ENCODE measurements at places on chromosomes 12 and 14.

- no peak for DNase-seq
Observed at GRCh38 chr12:49121047-49121696, 10.0 kb downstream of the TUBA1B start.

DNA sequence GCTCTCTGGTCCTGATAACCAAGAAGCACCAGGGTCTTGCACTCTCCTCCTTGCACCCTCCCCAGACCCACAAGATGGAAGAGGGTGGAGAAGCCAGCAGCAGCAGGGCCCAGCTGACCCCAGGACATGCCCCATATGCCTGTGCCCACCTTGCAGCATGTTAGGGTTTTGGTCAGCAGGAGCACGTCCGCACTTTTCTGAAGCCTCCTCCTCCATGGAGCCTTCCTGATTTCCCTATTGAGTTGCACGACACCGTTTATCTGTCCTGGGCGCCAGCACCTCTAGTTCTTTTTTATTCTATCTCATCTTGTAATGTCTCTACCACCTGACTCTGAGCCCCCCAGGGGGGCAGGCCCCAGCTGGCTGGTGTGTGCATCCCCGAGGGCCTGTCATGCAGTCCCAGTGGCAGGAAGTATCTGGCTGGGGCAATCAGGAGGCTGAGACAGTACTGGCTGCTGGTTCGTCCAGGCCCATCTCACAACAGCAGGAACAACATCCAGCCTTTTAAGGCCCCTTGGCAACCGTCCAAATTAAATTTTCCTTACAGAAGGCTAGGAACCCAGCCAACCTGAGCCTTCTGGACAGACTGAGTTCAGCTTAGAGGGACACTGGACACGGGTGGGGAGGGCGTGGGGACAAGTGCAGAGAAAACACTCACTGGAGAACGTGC is 39.6 kb downstream of the CCDC85C start:
- DNase-seq = no peak

GRCh38 chr14:106210650-106211049 is 684.3 kb downstream of the TMEM121 start:
- DNase-seq = no peak

DNA sequence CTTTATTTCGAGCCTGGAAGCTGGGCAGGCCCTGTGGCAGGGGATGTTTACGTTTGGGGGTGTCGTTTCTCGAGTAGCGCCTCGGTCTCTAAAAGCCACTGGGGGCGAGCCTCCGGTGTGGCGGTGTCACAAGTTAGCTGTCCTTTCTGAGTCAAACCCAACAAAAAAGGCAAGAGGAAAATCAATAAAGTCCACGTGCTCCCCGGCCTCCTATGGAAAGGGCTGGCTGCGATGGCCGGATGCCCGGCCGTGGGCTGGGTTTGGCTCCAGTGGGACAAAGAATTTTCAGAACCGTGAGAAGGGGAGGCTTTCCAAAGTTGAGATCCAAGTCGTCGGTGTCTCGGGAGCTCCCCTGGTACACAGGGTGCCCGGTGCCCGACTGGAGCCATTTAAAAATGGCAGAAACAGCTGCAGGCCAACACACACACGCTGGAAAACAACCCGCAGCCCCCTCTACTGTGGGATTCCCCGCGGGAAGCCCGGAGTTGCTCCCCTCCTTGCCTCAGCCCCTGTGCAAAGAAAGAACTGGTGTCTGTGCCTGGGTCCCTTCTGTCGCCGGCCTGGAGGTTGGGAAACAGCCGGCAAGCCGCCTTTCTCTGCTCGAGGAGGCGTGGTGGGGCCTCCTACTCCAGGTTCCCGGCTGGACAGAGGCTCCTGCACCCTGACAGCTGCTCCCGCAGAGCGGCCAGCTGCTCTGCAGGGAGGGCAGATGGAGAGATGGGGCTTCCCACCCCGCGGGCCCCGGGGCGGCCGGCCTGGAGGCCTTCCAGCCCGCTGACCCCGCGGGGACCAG is 1.9 kb downstream of the BCL7A start:
- no peak for DNase-seq

- no peak for DNase-seq
Observed at GRCh38 chr14:102043251-102044025, 43.4 kb downstream of the HSP90AA1 start.

DNA sequence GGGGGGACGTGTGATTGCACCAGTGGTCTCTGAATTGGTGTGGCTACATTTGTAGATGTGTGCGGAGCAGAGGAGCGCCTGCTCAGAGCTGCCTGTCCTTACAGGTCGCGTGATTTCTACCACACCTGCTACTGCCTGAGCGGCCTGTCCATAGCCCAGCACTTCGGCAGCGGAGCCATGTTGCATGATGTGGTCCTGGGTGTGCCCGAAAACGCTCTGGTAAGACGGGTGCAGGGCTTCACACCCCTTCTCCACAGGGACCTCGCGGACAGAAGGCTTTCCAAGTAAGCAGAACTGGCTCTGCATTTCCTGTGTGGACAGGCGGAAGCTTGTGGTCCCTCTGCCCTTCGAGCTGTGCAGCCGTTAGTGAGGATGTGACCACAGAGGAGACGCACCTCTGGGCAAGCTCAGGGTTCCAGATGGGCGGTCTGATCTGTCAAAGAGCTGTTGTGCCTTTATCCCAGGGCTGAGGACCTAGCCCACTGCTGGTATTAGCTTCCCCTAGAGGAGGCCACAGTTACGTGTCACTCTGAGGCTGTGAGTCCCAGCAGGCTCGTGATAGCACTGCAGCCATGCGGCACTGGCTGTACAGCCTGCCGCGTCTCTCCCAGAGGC is 47.7 kb downstream of the MAX start:
- no peak for DNase-seq

DNA sequence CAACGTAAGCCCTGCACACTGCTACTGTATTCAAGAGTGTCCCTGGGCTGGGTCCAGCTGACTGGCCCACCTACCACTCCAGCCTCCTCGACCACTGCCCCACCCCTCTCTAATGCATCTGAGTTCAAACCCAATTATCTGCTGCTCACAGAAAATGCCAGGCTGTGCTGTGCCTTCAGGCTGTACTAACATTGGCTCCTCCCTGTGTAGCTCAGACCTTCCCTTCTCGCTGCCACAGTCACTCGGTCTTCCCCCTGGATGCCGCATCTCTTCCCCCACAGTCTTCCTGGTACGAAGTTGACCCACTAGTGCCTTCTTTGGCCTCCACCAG is 12.1 kb downstream of the FICD start:
- no peak for DNase-seq

- no peak for DNase-seq
Observed at GRCh38 chr12:54413284-54414190, 5.5 kb downstream of the ITGA5 start.

DNA sequence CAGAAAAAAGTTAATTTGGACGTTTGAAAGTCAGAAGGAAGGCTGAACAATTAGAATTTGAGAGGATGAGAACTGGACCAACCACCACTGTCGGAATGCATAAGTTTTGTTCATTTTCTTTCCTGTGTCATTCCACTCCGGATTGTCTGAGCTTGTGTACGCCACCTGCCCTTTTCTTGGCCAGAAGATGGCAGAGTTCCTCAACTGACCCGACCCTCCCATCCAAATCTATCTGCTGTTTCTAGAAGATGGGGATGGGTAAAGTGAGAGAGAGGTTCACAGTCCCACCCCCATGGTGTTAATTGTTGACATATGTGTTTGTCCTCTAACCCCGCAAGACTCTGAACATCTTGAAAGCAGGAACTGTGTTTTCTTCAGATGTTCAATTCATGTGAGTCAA is 388.0 kb downstream of the VRK1 start:
- no peak for DNase-seq

DNA sequence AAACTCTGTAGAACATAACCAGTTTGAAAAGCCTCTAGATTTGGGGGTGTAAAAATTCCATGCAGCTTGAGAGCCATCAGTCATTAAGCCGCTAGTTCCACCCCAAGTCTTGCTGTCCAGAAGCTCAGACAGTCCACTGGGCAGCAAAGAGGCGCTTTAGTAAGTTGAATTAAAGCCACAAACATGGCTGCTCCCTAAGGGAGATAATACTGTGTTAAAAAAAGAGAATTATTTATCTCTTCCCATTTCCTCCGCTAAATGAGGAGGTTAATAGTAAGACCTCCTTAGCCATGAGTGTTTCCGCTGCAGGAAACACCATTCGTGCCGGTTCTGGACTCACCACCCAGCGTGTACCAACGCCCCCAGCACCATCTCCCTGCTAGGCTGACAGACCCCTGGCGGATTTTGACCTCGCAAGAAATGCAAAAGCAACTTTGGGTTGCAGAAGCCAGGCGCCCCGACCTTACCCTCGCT is 536 bp downstream of the TM7SF3 start:
- DNase-seq = no peak

DNA sequence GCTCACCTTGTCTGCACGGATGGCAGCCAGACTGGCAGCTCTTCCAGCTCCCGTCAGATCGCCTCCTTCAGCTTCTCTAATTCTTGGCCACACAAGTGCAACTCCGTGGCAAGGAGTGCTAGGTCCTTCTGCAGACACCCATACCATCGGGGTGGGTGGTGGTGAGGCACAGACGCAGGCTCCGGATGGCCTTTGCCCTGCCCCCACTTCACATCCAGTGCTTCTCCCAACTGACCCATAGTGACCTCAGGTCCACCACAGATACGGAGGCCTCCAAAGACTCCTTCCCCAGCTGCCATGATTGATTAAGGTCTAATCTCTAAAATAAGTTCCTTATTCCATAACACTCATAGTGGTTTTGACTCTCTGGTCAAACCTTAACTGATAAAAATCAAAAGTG is 19.9 kb upstream of the CD27 start:
- DNase-seq = no peak

DNA sequence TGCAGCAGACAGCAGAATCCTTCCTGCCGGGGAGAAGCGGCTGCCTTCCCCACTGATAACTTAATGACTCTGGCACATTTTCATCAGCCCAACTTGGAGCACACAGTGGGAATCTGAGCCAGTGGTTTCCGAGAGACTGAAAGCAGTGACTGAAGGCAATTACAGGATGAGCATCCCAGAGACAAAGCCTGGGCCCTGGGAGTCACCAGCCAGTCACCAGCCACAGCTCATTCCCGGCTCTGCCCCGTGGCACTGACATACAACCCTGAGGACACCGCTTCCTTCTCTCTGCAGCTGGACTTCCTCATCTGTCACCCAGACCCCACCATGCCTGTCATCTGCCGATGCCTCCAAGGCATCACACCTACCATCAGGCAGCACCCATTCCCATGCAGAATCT is 192.3 kb downstream of the DPF3 start:
- DNase-seq = no peak

GRCh38 chr12:7694556-7695236 is 879 bp downstream of the GDF3 start:
- no peak for DNase-seq

GRCh38 chr12:113479590-113480335 is 8.1 kb upstream of the LHX5 start:
- no peak for DNase-seq
